ENCODE measurements at places on chromosomes 2 and 18.

GRCh38 chr18:27954226-27954625 lies 222.7 kb downstream of the CDH2 start:
- DNase-seq, result peak; percentile 45

GRCh38 chr18:35635170-35635569 lies 53.6 kb downstream of the GALNT1 start:
- no peak for DNase-seq

- peak; percentile 73 for DNase-seq
These were observed 239.5 kb downstream of the WDR7 start for GRCh38 chr18:56890632-56891031.

DNA sequence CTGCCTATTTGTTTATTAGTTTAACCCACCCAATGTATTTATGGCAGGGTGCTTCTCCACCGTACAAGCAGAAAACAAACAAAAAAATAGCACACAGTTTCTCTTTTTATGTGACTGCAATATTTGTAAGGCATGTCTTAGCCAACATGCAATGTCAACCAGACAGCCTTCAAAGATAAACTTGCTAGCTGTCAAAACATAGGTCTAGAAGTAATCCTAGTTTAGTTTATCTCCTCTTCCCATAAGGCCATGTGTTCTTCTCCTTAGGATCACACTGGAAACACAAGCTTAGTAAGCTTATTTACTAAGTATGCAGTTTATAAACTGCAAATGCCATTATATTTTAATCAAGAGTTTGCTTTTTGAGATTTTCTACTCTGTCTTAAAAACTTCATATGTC lies 75.6 kb downstream of the LDAH start:
- DNase-seq, result no peak

DNA sequence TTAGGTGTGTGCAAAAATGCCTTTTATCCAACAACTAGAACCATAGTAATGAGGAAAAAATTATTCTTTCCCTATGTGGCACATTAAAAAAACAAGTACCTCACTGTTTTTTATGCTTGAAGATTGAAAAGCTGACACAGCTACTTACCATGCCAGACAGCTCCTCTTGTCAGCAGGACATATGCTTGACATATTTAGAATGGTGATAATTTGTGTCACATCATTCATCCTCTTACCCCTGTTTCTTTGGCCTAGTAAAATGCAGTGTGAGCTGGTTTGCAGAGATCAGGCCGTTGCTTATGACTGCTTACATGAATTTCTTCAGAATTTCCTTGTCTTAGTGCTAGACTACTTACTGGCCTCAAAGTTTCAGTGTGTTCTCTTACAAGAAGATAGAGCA lies 869.9 kb downstream of the LRP1B start:
- no peak for DNase-seq

Data from fibroblast of gingiva (primary cell).